Stimulated activated CD8-positive, alpha-beta memory T cell treated with anti-CD3 and anti-CD28 coated beads, Interleukin-2, amount 100 ng/mL, for 1 hour (primary cell): ENCODE measurements at places on chromosomes 3 and 15.

DNA sequence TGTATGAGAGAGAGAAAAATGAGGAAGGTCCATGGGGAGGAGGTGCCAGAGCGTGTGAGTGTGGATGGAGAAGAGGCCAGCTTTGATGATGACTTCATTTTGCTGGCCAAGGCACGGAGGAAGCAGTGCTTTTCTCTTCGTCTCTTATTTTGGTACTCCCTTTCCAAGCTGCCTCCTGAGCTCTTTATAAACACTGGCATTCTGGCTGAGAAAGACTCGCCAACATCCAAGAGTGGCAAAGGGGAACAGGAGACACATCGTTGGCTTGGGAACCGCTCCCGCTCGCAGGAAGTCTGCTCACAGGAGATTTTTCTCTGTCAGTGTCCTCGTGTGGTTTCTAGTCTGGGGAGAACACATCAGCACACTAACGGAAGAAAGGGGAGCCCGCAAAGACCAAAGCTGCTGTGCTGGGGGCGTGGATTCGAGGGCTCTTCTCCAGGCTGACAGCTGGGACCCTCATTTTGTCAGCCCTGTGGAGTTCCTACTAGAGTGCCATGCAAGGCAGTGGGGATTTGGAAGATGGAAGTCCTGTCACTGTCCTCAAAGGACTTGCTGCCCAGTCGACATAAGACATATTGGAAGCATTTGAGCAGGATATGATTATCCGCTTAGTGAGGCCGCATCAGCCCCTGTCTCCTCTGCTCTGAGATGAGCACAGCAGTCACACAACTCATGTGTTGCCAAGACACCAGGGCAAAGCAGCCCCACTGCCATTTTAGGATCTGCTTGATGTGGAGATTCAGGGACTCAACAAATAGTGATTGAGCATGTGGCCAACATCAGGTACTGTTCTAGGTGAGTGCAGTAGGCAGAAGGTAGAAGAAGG is 8.0 kb upstream of the SEMA4B start:
- no peak for DNase-seq

- DNase-seq: no peak
Observed at GRCh38 chr15:69434679-69435078, 17.9 kb upstream of the RPLP1 start.

DNA sequence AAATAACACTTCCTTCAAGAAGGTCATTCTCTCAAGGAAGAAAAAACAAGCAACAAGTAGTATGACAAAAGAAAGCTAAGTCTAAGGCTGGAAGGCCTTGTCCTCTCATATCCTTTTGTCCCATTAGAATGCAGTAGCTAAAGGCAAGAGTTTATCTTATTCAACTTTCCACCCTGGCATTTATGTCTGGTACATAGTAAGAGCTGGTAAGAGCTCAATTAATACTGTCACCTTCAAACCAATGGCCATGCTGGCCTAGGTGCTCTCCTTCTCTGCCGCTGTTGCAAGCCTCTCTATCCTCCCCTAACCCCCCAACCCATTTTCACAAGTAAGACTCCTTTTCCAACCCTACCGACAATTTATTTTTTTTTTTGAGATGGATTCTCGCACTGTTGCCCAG is 81.9 kb downstream of the LRRFIP2 start:
- DNase-seq: no peak

DNA sequence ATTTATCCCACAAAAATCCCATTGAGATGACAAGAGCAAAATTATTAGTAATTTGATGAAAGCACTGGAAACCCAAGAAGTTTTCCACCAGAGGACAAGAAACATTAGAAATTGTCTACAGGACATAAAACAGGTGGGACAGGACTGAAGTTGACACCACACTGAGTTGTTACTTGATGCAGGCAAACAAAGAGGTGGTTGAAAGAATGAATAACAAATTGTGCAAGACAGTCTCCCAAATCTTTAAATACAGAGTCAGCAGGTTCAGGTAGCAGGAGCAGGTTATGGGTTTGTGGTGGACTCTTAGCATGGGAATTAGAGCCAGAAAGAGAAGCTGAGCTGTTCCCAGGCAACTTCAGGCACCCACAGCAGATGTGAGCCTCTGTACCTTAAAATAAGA is 30.3 kb upstream of the ARRDC4 start:
- no peak for DNase-seq

- no peak for DNase-seq
Observed at GRCh38 chr3:187165144-187165543, 25.8 kb upstream of the RPL39L start.

DNA sequence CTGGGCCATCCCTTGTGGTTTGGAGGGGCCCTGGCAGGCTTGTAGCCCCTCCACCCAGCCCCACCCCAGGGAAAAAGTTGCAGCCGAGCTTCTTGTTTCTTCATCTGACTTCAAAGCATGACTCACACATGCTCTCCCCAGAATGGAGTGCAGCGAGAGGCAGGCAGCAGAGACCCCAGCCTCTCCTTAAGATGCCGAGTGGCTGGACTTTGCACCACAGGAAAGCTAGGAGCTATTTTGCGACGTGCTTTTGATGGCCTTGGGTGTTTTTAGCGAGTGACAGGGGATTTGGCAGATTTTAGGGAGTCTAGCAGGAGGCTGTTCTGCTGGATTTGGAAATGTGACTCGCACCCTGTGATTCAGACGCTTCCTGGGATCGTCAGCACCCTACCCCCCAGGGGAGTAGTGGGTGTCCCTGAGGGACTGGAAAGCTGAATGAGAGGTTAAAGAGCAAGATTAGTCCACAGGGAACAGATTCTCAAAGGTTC is 14.2 kb downstream of the BAHD1 start:
- DNase-seq: no peak

GRCh38 chr3:55282994-55283393 is 204.1 kb downstream of the WNT5A start:
- DNase-seq: no peak

- DNase-seq: no peak
Observed at GRCh38 chr3:176839901-176840300, 357.4 kb downstream of the TBL1XR1 start.
